ENCODE measurements at places on chromosomes 5 and 9. TPM values are rescaled to one million over a fixed set of nuclear protein-coding genes. Genes with fewer than 3 reads are reported as not detected.

DNA sequence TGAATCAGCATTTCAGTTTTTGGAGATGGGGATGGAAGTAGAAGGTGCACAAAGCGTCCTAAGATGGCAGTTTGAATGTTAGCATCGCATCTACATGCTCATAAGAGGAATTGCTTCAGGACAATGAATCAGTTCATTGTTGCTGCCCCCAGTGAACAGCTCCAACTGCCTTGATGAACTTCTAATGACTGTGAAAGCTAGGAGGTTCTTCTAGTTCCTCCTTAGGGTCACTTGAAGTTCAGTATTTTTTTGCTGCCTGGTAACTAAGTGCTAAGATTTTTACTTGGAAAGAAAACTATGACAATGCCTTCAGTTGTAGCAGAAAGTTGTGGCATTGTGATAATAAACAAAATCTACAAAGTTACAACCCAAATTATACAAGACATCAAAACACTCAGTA lies 271.6 kb downstream of the RAB3C start:
- no peak for DNase-seq

DNA sequence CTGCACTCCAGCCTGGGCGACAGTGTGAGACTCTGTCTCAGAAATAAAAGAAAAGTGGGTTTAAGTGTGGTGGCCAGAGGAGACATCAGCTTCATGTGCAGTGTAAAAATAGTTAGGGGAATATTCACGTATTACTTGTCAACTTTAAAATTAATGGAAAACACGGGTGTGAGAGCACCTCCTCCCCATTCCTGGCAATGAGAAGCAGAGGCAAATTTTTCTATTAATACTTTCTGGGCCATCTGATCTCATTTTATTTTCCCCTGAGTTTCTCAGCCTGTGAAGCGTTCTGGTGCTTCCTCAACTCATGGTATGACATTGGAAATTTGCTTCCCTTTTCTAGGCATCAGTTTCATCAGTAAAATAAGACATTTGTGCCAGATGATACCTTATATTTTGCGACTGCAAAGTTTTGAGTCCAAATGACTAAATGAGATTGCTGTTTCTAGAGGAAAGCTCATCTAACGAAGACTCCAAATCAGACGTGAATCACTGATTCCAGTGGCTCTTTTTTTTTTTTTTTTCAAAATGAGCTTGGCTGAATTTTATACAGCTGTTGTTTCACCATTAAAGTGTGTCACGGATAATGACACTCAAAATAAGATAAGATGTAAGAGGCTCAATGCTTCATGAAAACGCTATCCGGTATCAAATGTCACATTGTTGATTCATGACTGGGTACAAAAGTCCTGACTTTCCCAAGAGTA lies 104.6 kb downstream of the MSX2 start:
- DNase-seq, result no peak

PCDHB2 gene
- 6.6 TPM for polyA plus RNA-seq

AK6 gene
- 59.2 TPM for polyA plus RNA-seq

DNA sequence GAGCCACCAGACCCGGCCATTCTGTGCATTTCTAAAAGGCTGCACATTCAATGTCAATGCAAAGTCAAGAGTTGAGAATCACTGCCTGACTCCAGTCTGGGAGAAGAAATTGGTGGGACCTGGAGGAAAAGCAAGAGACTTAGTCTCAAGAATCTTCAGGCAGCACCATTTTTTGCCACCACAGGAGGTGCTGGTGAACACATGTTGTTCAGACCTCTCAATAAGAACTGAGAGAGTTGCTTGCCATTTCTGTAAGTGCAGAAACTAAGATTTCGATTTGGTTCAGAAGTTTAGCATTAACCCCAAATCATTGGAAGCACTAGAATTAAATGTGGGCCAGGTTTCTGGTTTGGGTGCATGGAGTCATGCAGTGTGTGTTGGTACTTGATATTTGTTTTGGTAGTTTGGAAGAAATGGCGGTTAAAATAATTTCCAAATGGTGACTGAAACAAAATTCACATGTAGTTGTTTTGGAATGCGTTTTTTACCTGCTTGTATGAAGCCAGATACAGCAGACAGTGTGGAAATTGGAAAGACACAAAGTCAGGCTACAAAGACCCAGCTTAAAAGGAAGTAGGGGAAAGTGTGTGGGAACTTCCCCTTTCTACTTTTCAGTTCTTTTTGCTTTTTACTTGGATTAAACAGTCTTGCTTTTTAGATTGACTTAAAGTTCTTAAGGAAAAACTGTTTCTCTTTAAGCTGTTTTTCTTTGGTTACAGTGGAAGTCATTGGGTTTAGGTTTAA lies 20.4 kb downstream of the PDE8B start:
- DNase-seq, result no peak

BARX1 gene
- polyA plus RNA-seq, result 3.7 TPM
